ENCODE measurements at places on chromosomes 4 and X. TPM values are rescaled to one million over a fixed set of nuclear protein-coding genes. Genes with fewer than 3 reads are reported as not detected.
A peak's percentile ranks its signal among the peaks of the same experiment; 100 is the strongest.

DNA sequence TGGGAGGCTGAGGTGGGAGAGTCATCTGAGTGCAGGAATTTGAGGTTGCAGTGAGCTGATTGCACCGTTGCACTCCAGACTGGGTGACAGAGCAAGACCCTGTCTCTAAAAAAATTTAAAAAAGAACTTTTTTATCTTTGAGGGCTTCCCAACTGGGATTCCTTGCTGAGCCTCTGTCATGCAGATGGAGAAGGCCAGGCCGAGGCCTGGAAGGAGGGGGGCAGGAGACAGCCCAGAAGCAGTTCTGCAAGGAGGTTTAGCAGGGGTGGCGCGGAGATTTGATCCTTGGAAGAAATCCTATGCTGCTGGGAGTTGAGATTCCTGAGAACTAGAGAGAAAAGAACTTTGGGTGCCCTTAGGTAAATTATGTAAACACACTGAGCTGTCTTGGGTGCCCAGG lies 2.5 kb upstream of the ARSD start:
- no peak for DNase-seq

DNA sequence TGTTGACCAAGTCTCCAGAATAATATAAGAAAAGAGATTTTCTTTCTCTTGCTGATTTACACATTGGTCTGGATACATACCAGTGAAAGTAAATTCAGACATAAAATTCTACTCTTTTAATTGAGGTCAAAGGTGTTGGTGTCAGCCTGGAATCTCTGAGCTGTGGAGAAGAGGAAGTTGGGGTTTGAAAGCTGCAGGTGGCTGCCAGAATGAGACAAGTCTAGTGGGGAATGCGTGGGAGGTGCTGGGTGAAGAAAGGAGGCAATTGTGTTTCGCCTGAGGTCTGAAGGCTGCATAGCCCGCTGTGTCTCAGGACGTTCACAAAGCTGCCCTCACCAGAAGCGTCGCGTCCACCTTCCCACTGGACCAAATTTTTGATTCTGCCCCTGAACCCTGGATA lies 31.2 kb downstream of the PHEX start:
- DNase-seq = peak; percentile 73

- no peak for DNase-seq
These were observed 241.5 kb downstream of the FRAS1 start for GRCh38 chr4:78298618-78299017.

GRCh38 chrX:110417128-110417527 lies 58.5 kb downstream of the RTL9 start:
- no peak for DNase-seq

The SPANXD gene
- not detected for total RNA-seq

The TMPRSS11A gene
- total RNA-seq = not detected

The SSX2B gene
- not detected for total RNA-seq

The FGFBP2 gene
- total RNA-seq = 6.3 TPM
